ENCODE measurements at places on chromosomes 16 and 17.

- DNase-seq, result no peak
These were observed 88.2 kb downstream of the XYLT1 start for GRCh38 chr16:17382514-17382913.

- DNase-seq, result no peak
These were observed 267.1 kb upstream of the ASIC2 start for GRCh38 chr17:33560165-33560564.

GRCh38 chr16:58820411-58820810 lies 86.3 kb upstream of the GOT2 start:
- DNase-seq, result no peak

DNA sequence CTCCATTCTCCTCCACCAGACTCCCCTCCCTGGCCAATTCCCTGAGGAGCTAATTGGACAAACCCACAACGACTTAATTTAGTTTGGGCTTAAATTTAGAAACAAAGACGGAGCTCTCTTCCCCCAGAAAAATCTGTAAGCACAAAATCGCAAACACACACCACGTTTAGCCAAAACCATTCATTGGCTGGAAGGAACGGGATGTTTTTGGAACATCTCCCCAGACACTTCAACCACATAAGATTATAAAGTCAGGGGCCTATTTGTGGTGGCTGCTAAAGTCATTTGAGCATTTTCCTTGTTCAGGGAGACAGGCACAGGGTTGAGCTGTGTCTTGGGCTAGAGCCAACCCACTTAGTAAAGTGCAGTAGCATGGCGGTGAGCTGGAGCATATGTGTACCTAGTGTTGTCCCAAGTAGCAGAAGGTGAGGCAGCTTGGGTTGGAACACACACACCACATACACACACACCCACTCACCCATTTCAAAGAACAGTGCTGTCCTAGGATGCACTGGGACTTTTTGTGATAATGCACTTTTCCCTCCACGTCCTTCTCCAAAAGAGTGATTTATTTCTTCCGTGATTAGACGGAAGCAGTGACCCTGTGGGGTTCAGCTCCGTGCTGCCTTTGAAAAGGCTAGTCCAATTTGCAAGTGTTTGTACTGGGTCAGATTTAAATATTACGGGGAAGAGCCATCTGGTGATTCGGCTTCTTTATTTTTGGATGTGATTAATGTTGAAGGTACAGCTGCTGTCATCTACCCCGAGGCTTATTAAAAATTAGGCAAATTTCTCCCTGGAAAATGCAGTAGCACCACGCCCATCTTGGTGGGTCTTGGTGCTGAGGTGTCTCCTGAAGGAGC lies 32.2 kb downstream of the ELAC2 start:
- no peak for DNase-seq

DNA sequence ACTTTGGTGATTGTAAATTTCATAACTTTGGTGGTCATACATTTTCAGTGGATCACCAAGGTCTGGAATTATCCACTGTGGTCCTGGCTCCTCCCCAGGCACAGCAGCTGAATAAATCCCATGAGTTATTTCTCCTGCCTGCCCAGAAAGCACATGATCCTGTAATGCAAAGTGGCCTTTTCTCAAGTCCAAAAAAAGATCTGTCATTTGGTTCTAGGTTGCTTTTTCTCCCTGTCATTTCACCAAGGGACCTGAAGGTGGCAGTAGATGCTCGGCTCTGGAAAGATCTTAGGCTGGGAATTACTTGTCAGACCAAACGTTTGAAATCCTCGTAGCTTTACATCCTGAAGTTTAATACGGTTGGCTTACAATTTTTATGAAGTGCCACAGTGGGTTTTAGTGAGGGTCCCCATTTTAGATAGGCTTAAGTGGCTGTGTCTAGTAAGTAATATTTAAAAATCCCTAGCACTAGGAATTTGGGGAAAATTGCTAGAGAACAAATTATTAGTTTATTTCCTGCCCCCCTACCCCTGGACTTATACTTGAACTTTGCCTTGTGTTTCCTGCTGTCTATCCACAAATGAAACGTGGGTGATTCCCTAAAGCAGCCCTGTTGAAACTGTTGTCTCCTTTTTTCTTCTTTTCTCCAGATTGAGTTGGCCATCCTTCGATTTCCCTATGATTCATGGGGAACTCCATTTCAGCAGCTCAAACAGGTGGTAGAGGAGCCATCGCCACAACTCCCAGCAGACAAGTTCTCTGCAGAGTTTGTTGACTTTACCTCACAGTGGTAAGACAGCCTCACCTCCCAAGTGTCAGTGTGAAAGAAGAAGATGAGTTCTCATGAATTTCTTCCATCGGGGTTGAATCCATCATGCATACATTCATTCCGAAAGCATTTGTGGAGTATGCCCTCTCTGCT lies 111.7 kb downstream of the MAP2K6 start:
- peak; percentile 57 for DNase-seq

- no peak for DNase-seq
These were observed 35.2 kb downstream of the SLC7A5 start for GRCh38 chr16:87834005-87834667.

DNA sequence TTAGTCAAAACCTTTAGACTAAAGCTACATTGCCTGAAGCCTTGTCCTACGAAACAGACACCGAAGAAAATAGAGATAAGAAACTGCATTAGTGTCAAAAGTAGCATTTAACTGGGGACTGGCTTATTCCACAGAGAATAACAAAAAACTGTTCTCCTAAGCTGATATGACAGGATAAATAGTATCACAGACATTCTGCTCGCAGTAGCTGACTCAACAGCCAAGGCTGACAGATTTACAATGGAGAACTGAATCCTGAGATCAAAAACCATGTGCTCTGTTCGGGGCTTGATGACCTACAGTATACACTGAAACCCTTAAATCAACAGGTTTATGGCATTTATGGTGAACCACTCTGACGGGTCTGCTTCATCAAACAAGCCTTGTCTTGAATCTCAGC lies 25.5 kb downstream of the ADAMTS18 start:
- DNase-seq, result no peak

Measured in NB4 (cell line).